Activated naive CD4-positive, alpha-beta T cell treated with anti-CD3 and anti-CD28 coated beads for 36 hours (primary cell): ENCODE measurements at places on chromosomes 16 and 17. TPM values are rescaled to one million over a fixed set of nuclear protein-coding genes. Genes with fewer than 3 reads are reported as not detected.

DNA sequence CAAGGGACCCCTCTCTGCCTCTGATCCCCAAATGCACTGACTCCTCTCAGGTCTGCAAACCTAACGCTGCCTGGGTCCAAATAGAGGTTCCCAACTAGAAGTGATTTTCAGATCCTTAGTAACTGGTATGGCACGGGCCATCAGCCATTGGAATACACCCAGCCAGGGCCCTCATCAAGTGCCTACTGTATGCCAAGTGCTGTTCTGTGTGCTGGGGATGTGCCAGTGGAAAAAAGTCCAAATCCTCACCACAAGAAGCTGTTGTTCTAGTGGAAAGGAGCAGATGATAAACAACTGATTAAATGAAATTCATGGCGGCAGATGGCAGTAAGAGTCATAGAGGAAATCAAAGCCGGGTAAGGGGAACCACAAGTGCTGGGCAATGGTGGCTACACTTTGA is 57.2 kb upstream of the MED9 start:
- no peak overlapping the region for H3K27ac ChIP-seq
- peaks cover 16% of the 10 kb centered on the region for H3K4me1 ChIP-seq
- no peak for DNase-seq
- H3K27me3 ChIP-seq = no peaks in the 10 kb centered on the region

DNA sequence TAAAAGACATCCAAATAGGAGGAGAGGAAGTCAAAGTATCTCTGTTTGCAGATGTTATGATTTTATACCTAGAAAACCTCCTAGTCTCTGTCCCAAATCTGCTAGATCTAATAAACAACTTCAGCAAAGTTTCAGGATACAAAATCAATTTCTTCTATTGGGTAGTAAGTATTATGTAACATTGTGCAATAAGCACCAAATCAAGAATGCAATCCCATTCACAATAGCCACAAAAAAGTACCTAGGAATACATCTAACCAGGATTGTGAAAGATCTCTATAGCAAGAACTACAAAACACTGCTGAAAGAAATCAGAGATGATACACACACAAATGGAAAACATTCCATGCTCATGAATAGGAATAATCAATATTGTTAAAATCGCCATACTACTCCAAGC is 13.0 kb downstream of the NLRP1 start:
- H3K4me3 ChIP-seq = no peak overlapping the region
- H3K27me3 ChIP-seq = no peaks in the 10 kb centered on the region
- peaks cover 54% of the 10 kb centered on the region for H3K4me1 ChIP-seq
- no peak overlapping the region for H3K27ac ChIP-seq
- peaks cover 73% of the 10 kb centered on the region for H3K36me3 ChIP-seq

Gene MARVELD3
- not detected for total RNA-seq

- peaks cover 31% of the 10 kb centered on the region for H3K4me1 ChIP-seq
- no peaks in the 10 kb centered on the region for H3K36me3 ChIP-seq
- peak overlapping the region; percentile 83 for H3K27ac ChIP-seq
- H3K4me3 ChIP-seq = peak overlapping the region; percentile 54
- DNase-seq = no peak
- H3K27me3 ChIP-seq = no peaks in the 10 kb centered on the region
These were observed 119.2 kb downstream of the METRNL start for GRCh38 chr17:83198366-83199341.

DNA sequence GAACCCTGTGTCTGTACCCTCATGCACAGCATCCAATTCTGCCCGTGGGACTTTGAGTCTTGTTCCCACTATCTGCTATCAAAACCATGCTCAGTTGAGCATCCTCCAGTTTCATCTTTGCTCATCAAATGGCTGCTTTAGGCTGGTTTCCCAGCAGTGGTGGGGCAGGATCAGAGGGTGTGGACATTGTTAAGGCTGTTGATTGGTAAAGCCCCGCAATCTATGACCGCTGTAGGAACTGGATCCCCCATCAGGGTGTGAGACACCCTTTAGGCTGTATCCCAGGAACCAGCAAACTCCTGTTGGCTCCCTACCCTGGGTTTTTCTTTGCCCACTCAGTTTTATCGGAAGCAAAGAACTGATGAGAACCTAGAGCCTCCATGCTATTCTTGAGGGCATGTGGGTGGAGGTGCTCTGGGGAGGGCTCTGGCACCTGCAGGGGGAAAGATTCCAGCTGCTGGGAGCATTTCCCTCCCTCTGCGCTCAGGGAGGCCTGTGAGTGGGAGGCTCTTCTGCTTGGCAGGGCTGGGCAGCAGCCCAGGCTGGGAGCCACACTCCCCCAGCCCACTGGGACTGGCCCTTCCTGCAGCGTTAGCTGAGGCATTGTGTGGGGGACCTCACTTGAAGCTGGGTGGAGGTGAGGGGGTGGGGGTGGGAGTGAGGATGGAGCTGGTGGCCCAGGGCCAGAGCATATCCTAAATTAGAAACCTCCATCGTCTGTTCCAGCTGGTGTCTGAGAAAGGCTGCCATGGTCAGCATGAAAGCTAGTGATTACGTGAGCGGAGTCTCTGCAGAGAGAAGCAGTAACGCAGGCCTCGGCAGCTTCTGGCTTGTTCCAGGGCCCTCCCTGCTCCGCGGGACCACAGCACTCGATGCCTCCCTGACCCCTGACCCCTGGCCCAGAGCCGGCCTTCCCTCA is 160.6 kb downstream of the IRF8 start:
- no peaks in the 10 kb centered on the region for H3K27me3 ChIP-seq
- H3K27ac ChIP-seq = no peak overlapping the region
- H3K36me3 ChIP-seq = no peaks in the 10 kb centered on the region
- DNase-seq = no peak
- H3K4me3 ChIP-seq = no peak overlapping the region
